CD4-positive, alpha-beta T cell treated with Interleukin-15 for 1 hour (primary cell): ENCODE measurements at places on chromosomes 3 and 15.

GRCh38 chr15:85582131-85583079 lies 202.0 kb downstream of the AKAP13 start:
- DNase-seq, result peak; percentile 75

DNA sequence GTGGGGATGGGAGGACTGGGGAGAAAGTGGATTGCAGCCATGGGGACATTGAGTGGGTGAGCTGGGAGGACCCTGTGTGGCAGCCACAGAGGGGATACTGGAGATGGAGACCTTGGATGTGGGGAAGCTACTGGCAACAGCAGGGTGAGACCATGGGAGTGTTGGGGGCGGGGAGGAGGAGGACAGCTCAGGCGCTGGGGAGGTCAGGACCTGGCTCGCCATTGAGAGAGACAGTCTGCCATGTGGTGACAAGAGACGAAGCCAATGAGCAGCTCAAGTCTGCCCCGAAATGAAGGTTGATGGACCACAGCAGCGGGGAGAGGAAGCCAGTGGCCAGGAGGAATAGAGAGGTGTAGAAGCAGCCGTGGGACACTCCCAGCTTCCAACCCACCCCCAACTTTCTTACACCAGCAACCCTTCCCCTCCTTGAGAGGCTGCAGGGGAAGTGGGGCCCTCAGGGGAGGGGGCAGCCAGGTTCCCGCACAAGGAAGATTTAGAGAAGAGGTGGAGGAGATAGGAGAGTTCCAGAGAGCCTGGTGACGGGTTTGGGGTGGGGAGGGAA lies 118.1 kb downstream of the ASB7 start:
- no peak for DNase-seq

- DNase-seq, result no peak
These were observed 305.9 kb downstream of the CACNA2D3 start for GRCh38 chr3:54427941-54428871.

DNA sequence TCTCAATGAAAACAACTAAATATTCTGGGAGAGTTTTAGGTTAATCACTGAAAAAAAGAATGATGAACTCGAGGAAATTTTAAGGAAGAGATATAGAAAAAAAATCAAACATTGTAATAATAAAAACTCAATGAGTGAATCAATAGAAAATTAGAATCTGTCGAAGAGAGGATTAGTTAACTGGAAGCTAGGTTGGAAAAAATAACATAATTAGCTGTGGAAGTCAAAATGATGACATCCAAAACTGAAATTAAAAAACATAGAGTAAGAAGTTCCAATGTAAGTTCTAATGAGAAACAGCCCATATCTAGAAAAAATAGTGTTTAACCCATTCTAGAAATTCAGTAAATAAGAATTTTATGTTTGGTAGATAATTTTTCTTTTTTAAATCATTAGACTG lies 299.3 kb upstream of the RARB start:
- no peak for DNase-seq

DNA sequence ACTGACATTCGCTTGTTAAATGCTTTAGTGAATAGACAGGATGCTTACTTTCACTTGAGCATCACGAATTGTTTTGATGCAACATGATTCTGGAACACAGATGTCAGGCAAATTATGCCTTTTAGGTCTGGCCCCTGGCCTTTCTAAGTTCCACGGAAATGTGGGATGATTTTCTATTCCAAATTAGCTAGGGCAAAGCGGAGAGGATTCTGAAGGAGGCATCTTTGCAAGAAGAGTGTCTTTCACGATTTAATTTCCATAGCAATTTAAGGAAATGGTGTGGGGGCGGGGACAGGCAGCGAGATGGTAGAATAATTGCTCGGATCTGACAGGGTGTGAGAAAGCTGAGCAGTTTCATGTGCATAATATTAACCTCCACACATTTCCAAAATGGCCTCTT lies 238.5 kb upstream of the KCNMB2 start:
- no peak for DNase-seq

- no peak for DNase-seq
These were observed 3.5 kb downstream of the CHD2 start for GRCh38 chr15:92903631-92903965.

DNA sequence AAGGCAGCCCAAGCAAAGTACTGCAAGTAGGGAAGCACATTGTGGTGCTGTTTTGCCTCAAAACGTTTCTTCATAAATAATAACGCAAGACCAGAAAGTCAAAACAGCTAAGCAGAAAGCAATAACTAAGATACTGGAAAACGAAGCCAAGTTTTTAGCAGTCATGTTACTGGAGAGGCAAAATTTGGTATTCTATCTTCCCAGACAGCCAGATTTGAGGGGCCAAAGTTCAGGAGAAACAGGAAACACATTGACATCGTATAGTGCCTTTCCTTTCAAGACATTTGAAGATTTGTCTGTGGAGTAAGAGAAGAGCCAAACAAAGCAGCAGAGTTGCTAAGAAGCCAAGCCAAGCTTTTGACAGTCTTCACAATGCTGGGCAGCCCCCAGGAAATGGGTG lies 843.6 kb upstream of the NECTIN3 start:
- DNase-seq, result no peak

- no peak for DNase-seq
These were observed 40.4 kb downstream of the IQCB1 start for GRCh38 chr3:121794264-121794983.

DNA sequence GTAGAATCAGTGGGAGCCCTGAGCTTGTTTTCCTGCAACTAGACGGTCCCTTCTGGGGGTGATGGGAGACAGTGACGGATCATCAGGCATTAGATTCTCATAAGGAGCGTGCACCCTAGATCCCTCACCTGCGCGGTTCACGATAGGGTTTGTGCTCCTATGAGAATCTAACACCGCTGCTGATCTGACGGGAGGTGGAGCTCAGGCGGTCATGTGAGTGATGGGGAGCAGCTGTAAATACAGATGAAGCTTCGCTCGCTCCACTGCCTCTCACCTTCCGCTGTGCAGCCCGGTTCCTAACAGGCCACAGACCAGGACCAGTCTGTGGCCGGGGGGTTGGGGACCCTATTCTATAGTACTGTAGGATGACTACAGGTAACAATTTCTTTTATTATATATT lies 154.7 kb downstream of the CHSY1 start:
- DNase-seq, result no peak

GRCh38 chr3:58200121-58200709 lies 10.6 kb downstream of the DNASE1L3 start:
- no peak for DNase-seq

GRCh38 chr3:152173627-152174026 lies 95.1 kb upstream of the MBNL1 start:
- DNase-seq, result no peak

DNA sequence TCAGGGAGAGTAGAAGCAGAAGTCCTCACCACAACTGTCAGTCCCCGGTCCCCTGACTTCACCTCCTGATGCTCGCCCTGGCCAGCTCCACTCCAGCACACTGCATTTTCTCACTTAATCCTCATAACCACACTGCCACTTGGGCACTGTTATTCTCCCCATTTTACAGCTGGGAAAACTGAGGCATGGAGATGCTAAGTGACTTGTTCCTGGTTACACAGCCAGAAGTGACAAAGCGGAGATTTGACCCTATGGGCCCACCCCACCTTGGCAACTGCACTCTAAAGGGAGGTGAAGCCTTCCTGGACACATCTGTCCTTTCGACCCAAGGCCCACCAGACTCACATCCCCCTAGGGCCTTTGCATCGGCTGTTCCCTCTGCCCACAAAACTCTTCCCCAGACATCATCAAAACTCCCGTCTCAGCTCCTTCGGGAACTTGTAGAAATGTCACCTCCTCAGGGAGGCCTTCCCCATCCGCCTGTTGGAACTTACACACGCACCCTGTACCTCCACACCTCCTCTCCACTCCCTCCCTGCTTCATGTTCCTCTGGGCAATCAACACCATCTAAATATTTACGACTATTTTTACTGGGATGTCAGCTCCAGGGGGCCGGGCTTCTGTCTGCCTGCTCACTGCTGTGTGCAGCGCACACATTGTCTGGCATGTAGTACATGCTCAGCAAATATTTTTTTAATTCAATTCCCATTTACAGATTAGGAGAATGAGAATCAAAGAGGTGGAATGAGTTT lies 3.1 kb downstream of the GRIP2 start:
- DNase-seq, result no peak

DNA sequence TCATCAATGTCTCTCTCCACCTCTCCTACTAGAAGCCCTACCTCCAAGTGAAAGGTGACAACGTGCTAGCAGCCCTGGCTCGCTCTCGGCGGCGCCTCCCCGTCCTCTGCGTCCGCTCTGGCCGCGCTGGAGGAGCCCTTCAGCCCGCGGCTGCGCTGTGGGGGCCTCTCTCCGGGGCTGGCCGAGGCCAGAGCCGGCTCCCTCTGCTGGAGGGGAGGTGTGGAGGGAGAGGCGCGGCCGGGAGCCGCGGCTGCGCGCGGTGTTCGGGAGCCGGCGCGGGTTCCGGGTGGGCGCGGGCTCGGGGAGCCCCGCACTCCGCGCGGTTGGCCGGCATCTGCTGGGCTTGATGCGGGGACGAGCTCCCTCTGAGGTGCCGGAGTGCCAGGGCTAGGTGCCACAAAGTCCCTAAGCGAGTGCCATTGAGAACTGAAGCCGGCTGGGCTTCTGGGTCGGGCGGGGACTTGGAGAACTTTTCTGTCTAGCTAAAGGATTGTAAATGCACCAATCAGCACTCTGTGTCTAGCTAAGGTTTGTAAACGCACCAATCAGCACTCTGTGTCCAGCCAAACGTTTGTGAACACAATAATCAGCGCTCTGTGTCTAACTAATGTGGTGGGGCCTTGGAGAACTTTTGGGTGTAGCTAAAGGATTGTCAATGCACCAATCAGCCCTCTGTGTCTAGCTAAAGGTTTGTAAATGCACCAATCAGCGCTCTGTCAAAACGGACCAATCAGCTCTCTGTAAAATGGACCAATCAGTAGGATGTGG lies 84.8 kb upstream of the ARRDC4 start:
- no peak for DNase-seq

- no peak for DNase-seq
These were observed 37.8 kb upstream of the RORA start for GRCh38 chr15:61266921-61267320.

DNA sequence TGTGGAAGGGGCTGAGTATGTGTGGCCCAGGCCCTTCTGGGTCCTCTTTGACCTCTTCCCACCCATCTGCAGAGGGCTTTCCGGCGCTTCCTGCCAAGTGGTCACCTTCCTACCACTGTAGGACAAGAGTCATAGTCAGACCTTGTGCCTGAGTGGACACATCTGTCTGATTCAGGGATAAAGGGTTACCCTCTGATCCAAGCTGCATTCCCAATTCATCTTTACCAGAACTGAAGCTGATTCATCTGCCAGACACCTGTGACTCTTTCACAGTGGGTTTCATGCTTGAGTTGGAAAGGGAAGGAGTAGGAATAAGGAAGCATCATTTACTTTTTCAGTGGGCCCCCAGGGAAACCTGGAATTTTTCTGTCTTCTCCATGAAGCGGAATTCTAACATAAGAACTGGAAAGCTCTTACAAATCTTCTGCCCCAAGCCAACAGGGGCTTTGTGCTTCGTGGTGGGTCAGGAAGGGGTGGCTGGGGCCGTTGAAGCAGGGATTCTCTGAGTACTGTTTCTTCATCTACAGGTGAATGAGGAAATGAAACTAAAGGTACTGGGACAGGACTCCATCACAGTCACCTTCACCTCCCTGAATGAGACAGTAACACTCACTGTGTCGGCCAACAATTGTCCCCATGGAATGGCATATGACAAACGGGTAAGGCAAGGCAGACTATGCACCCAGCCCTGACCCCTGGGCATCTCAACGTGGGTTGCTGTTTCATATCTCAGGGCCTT lies 46.4 kb downstream of the C3orf20 start:
- no peak for DNase-seq

DNA sequence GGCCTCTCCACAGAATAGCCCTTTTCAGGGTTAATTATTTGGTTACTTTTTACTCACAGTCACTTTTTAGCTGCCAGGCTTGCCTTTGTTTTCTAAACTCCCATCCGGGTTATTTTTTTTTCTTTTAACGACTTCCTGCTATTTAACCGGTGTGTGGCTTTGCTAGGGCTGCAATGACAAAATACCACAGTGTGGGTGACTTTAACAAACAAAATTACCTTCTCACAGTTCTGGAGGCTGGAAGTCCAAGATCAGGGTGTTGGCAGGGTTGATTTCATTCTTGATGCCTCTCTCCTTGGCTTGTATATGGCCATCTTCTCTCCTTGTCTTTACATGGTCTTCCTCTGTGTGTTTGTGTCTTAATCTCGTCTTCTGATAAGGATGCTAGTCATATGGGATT lies 91.5 kb downstream of the IL1RAP start:
- no peak for DNase-seq

- DNase-seq, result no peak
These were observed 9.5 kb upstream of the DPPA4 start for GRCh38 chr3:109346770-109347295.

DNA sequence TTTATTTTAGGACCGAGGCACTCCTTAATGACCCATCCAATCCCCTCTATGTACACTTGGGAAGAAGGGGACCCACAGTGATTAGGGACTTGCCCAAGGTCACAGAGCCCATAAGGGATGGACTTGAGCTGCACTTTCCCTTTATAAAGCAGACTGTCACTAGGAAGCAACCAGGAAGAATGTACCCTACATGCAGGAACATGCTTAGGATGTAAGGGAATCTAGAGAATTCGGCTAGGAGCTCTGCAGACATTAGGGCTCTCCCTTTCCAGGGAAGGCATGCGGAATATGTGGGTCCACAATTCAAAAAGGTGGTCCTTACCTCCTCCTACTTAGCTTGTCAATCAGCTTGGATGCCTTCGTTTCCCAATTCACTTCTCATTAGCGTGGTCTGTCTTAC lies 78.7 kb downstream of the TMEM266 start:
- DNase-seq, result no peak

- no peak for DNase-seq
These were observed 134.4 kb downstream of the MYLK start for GRCh38 chr3:123749711-123750110.

GRCh38 chr3:148309390-148310035 lies 388.2 kb upstream of the AGTR1 start:
- no peak for DNase-seq

GRCh38 chr15:67244971-67245478 lies 9.4 kb downstream of the AAGAB start:
- DNase-seq, result no peak

- no peak for DNase-seq
These were observed 43.7 kb downstream of the SUSD5 start for GRCh38 chr3:33174711-33175414.

- DNase-seq, result no peak
These were observed 215.0 kb upstream of the THBS1 start for GRCh38 chr15:39365873-39366272.

DNA sequence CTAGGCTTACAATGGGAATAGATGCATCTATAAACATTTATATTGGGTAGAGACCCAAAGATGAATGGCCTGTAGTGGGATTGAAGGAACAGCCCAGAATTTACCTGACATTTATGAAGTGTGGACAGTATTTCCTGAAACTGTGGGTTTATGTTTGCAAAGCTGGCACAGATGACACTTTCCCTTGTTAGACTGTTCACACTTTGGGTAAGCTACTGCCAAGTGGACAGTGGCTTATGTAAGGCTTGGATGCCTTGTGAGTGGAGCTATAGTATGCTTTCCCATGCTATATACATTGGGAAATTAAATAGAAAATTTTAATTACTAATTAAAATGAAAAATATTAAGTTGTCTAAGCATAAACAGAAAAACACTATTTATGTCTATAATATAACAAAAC lies 48.5 kb downstream of the STARD9 start:
- DNase-seq, result no peak

- DNase-seq, result no peak
These were observed 1.2 kb downstream of the USP19 start for GRCh38 chr3:49119439-49119838.

- DNase-seq, result no peak
These were observed 165.2 kb downstream of the ISL2 start for GRCh38 chr15:76501726-76502125.
